ENCODE measurements at places on chromosomes 6 and 20. TPM values are rescaled to one million over a fixed set of nuclear protein-coding genes. Genes with fewer than 3 reads are reported as not detected.

APCDD1L gene
- total RNA-seq: not detected

RBL1 gene
- 45.2 TPM for total RNA-seq

RBBP8NL gene
- total RNA-seq: not detected

PRSS16 gene
- total RNA-seq: 1.3 TPM

TSHZ2 gene
- 5.4 TPM for total RNA-seq

TMX4 gene
- 73.6 TPM for total RNA-seq

KCNK16 gene
- total RNA-seq: not detected

BTBD3 gene
- 0.93 TPM for total RNA-seq

METTL24 gene
- not detected for total RNA-seq

CCM2L gene
- not detected for total RNA-seq

HLA-DOA gene
- 4.1 TPM for total RNA-seq

EYA2 gene
- 0.28 TPM for total RNA-seq

CAGE1 gene
- not detected for total RNA-seq

FOXS1 gene
- not detected for total RNA-seq

GSTA2 gene
- not detected for total RNA-seq

FAM135A gene
- total RNA-seq: 10.0 TPM
